Lower lobe of right lung (tissue), 2 donors: ENCODE measurements at places on chromosomes 1 and 21.

DNA sequence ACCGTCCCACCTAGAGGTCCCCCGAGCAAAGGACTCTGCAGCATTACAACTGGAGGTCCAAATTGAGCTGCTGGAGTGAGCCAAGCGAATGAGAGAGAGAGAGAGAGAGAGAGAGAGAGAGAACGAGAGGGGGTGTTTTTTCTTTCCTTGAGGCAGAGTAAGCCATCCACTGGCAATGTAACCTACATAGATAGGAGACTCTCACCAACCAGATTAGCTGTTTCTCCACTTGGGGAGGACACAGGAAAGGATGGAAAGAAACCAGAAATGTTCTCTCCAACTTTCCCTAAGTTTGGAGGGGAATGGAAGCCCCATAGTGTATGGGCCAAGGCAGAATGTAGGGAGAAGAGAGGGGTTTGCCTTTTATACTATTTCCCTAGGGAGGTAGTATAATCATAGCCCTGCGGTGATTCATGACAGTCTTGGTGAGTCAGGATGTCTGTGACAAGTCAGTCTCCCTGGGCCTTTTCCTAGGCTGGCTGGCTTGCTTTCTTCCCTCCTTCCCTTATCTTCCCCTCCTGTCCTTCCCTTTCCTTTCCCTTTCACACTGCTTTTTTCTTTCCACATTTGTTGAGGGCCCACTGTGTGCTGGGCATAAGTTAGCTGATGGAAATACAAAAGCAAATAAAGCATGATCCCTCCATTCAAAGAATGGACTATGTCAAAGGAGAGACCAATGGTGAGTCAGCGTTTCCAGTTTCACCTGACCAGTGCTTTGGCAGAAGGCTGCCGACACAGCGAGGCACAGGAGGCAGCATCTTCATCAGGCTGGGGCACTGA is 7.1 kb downstream of the FNDC7 start:
- no peak for DNase-seq

DNA sequence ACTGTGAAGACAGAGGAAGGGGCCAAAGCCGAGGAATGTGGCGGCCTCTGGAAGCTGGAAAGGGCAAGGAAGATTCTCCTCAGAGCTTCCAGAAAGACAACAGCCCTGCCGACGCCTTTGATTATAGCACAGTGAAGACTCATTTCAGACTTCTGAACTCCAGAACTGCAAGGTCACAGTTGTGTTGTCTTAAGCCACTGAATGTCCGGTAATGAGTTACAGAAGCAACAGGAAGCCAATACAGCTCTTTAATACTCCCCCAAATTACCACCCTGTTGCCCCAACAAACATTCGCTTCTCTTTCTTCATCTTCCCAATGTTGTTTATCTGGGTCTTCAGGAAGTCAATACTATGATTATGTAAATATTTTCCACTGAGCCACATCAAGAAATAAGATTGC is 44.0 kb downstream of the ETS2 start:
- no peak for DNase-seq

DNA sequence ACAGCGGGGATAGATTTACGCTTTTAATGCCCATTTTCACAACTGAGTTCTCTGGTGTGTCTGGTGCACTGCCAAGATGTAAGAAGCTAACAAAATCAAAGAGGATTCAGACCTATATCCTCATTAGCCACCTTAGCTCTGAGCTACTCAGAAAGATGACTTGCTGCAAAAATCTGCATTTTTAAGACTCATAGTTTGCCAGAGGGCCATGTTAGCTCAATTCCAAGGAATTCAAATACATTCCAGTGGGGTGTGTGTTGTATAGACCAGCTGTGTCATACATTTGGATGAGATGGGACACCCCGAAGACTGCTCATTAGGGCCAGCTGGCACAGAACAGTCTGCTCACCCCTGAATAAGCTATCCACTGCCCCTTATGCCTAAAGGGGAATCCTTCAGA is 8.9 kb downstream of the DENND2D start:
- DNase-seq: no peak

DNA sequence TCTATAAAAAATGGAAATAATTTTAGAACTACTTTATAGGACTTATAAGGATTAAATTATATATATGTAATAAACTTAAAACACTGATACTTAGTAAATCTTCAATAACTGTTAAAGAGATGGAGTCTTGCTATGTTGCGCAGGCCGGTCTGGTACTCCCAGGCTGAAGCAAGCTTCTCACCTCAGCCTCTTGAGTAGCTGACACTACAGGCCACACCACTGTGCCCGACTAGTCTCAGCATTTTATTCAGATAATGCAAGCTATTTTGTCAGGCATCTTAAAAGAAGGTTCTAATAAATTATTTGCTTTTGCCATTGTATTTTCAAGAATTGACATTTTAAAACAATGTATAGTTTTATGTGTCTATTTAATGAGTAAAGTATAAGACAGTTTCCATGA is 20.8 kb downstream of the CNST start:
- DNase-seq: no peak

DNA sequence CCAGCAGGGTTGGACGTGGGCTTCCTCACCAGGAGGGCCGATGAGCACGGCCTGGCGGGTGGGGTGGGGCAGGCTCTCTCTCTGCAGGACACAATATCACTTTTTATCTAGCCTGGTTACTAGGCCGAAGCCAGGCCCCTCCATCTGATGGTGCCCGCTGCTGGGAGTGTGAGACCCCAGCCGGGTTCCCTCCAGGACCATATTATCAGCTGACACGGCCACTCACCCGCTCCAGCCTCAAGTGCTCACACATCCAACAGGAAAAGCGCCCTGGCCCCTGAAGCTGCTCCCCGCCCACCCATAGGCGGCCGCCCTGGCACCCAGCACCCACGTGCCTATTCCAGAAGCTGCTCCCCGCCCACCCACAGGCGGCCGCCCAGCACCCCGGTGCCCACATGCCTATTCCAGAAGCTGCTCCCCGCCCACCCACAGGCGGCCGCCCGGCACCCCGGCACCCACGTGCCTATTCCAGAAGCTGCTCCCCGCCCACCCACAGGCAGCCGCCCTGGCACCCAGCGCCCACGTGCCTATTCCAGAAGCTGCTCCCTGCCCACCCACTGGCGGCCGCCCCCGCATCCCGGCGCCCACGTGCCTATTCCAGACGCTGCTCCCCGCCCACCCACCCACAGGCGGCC is 5.0 kb downstream of the SLC19A1 start:
- peak; percentile 44 for DNase-seq

GRCh38 chr1:27099135-27099586 is 55.8 kb downstream of the SLC9A1 start:
- peak; percentile 86 for DNase-seq

- DNase-seq: no peak
Observed at GRCh38 chr1:110089561-110090275, 19.2 kb upstream of the ALX3 start.
